Chondrocyte (in vitro differentiated cells): ENCODE measurements at places on chromosomes 7 and 10.
A peak's percentile ranks its signal among the peaks of the same experiment; 100 is the strongest.

DNA sequence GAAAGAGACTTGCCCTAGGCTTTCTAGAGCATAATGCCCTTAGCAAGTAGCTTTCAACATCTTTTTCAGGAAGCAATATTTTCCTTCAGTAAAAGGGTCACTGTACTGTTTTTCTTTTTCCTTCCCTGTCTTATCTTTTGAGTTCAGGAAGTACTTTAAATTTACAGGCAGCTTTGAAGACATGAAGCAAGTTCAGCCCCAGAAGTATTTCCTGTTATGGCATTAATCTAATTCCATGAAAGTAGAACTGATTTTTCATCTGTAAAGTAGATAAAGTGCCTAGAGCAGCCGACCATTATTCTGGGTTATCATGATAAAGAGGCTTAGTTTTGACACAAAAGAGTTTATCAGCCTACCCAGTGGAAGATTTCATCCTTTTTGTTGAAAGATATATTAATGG, 288.2 kb downstream of the ADK start:
- no peak for DNase-seq

- no peak for DNase-seq
These were observed 93.8 kb downstream of the ADAM12 start for GRCh38 chr10:126294451-126294850.

DNA sequence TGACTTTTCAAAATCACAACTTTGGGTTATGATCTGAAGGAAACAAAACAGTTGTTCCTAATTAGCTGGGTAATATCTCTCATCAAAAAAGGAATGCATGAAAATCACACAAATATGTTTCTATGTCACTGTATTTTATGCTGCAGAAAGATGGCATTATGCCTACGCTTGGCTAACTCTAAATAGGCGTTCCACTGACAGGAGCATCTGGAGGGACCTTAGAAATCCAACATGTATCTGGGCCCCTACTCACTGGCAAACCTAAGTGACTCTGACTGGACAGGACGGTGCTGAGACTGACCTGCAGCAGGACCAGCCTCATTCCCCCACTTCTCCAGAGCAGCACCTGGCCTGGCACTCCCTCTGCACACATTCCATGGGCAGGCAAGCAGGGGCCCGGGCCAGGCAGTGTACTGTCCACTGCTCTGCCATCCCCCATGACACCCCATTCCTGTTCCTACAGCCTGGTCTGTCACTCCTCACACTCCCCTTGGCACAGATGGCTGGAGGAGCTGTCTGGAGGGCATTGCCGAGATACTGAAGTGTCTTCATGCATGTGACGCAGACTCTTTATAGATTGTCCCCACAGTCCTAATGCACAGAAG, 2.6 kb upstream of the MYL7 start:
- no peak for DNase-seq

- DNase-seq = no peak
These were observed 11.0 kb downstream of the MINDY3 start for GRCh38 chr10:15849316-15849715.

DNA sequence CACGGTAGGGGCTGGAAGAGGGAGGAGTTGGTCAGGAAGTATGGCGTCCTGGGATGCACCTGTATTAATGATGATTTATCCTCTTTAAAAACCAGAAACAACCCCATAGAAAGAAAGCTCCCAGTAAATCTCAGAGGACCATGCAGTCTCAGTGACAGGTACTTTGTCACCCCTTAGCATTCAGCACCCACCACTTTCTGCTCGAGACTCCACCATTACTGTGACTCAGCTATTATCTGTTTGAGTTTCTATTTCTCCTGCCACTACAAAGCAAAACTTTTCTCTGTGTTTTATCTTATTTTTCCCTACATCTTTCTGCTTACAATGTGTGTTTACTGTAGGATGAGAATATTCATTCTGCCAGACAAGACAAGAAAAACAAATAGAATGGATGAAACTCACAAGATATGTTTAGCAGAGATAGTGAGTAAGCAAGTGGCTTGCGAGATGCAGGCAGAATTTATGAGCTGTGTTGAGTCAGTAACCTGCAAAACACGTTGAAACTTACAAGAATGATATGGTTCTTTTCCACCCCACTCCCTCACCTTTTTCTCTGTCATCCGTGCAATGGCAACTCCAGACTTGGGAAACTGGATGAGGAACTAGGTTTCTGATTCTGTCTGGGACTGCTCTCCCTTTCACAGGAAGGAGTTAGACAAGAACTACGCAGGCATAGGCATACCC, 127.1 kb downstream of the AOAH start:
- no peak for DNase-seq

DNA sequence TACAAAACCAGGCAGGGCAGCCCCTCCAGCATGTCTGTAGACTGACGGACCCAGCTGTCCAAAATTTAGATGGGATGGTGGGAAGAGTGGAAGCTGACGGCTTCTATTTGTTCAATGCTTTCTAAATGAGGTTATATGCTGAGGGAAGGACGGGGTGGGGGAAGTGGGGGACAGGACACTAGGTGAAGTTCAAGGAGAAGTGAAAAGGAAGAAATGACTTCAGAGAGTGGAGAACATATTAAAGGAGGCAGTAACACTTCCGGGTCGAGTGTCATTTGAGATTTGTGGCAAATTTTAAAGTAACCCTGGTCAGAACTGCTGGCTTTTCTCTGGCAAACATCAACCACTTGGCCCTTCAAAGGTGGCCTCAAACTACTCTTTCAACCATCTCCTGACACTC, 9.4 kb downstream of the PIP4K2A start:
- DNase-seq = no peak

- no peak for DNase-seq
These were observed 15.2 kb downstream of the PIP start for GRCh38 chr7:143147070-143147469.

DNA sequence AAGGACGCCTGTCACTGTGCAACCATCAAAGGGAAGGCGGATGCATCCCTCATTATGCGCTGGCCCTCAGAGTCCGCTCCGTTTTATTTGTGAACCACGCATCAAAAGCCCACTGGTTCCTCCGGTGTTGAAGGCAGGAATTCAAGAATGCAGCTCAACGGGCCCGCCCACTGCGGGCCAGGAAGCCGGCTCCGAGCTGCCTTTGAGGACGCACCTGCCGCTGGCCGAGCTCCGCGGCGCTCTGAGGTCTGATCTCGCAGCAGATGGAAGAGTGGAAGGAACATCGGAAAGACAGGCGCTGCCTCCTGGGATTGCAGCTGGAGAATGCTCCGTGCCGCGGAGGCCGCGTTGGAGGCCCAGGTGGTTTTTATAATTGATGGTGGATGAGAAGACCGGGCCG, 56.9 kb upstream of the ADGRA1 start:
- DNase-seq = no peak

DNA sequence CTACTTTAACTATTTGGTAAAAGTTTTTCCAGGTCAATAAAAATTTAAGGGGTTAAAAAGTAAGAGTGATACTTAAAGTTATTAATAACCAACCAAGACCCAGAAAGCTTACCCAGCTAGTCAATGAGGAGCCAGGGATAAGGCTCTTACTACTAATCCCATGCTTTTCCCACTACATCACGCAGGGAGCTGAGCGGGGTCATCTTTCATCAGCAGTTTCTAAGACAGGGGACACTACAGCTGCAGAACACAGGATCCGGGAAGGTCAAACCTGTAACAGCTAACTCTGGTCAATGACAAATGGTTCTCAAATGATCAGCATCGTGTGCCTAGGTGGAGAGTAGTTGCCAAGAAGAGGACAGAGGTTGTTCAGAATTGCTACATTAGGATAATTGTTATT, 65.1 kb downstream of the RSU1 start:
- no peak for DNase-seq

GRCh38 chr7:95324431-95324830, at the start of gene PON1:
PON1 (minus strand) TSS chr7:95324532; CDS start chr7:95324475, 57 bp downstream.
- no peak for DNase-seq

- DNase-seq = peak; percentile 91
These were observed 89.5 kb downstream of the ALOX5 start for GRCh38 chr10:45463244-45464116.

- DNase-seq = no peak
These were observed 188.5 kb upstream of the BMPER start for GRCh38 chr7:33716581-33717477.

- no peak for DNase-seq
These were observed 130.0 kb downstream of the PLXNA4 start for GRCh38 chr7:132446260-132446659.

DNA sequence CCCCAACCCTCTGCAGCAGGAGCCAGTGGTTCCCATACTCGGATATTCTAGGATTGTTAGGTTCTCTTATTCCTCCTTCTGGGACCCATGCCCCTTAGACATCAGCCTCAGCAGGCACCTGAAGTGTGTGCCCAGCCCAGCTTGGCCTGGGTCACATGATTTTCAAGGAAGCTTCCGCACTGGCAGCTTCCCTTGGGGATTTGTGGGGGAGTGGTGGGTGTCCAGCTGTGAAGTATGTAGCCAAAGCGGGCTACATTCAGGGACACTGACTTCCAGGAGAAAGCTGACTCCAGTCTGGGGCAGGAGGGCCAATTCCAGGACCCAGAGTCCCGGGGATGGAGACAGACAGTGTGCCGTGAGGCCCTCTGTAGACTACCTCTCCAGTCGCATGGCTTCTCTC, 1.3 kb downstream of the LDB1 start:
- no peak for DNase-seq

DNA sequence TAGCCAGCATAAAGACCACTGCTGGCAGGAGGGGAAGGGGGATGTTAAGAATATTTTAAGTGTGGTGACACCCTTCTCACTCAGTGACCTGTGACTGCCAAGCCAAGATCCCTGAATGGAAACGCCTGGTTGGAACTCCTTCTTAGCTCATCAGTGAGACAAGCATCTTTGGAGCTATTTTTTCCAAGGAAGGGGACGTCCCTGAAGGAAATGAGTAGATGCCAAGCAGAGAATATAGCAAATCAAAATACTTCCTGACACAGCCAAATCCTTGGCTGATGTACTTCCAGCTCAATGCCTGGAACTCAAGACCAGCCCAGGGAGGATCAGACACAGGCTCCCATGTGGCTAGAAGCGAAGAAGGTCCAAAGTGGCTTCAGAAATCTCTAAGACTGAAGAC, 82.2 kb downstream of the SORBS1 start:
- no peak for DNase-seq
